ENCODE measurements at places on chromosomes 3 and 15.

DNA sequence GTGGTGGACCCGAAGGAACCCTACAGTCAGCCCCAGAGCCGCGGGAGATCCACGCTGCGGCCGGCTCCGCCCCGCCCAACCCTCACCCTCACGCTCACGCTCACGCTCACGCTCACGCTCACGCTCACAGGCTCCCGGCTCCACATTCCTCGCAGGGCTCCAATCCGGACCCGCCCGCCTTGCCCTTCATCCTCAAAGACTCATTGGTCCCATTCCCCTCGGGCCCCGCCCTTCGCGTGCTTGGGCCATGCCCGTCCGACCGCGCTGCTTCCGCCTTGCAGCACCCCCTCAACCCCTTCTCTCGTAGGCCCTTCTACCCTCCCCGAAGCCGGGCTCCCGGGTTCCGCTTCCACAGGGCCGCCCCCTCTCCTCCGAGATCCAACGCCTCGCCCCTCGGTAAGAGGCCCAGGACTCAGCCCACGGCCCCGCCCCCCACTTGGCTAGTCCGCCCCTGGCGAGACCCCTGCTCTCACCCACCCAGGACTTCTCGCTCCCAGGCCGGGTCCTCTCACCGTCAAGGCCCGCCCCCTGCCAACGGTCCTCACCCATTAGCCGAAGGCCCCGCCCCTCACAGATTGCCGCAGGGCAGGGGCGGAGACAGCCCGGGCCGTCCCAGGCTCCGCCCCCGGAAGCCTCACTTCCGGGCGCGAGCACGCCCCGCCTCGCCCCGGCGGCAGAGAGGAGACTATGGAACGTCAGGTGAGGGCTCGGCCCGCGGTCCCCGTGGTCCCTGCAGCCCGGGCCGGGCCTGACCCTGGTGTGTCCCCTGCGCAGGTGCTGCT is at the start of gene APEH:
APEH (plus strand) TSS at position 637 of the 782 bp plus-strand sequence; CDS start at position 688, 51 bp downstream.
- DNase-seq = peak; percentile 99

GRCh38 chr3:127448161-127448561 is 142.4 kb downstream of the TPRA1 start:
- DNase-seq = no peak

DNA sequence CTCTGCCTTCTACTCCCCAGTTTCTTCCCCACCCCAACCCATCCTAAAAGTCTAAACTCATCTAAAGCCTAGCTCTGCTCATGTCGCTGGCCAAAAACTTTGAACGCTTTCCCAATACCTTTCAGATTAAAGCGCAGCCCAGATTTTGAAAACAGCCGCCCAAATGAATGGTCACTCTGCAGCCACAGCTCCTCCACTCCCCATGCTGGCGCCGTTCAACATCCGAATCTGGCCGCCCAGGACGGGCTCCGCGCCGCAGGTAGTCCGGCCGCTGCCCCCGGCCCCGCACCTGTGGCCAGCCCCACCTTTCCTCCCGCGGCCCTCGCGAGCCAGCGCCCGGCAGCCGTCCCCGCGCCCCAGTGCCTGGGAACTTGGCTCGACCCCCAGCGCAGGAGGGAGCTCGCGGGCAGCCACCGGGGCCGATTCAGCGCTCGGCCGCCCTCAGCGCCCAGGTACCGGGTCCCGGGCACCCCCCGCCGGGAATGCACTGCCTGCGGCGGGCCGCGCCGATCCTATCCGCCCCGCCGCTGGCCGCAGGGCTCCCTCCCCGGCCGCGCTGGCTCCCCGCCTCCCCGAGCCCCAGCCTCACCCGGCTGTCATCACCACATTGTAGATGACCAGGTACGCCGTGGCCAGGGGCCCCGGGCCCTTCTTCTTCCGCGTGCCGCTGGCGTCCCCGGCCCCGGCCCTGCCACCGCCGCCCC is 417 bp downstream of the HACD2 start:
- peak; percentile 44 for DNase-seq

- DNase-seq = no peak
Measured at GRCh38 chr15:95973566-95974256, 356.8 kb upstream of the NR2F2 start.

DNA sequence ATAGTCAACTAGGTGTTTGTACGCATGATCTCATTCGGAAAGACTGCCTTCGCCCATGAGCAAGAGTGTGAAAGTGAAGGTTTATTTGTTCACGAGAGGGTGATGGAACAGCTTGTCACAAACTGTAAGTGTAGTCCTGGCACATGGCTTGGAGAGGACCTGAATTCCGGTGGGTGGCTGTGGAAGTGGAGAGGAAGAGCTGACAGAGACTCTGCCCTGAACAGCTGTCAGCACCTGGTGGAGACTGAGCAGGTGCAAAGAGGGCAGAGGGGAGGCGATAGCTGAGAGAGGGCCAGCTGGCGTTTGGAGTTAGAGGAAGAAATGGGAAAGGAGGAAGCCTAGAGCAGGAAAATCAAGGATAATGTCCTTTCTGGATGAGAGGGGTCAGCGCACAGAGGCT is 155.7 kb downstream of the EEFSEC start:
- DNase-seq = no peak

- no peak for DNase-seq
Measured at GRCh38 chr3:132788301-132788671, 66.1 kb upstream of the NPHP3 start.

DNA sequence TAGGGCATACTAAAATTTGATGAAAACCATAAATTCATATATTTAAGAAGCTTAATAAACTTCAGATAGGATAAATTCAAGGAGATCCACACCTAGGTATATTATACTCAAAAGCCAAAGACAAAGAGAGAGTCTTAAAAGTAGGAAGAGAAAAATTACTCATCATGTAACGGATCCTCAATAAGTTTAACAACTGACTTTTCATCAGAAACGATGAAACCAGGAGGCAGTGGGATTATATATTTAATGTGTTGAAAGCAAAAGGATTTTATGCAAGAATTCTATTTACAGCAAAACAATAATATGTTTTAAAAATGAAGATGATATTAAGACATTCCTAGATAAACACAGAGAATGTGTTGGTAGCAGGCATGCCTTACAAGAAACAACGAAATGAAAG is 202.7 kb downstream of the OXSM start:
- no peak for DNase-seq

- DNase-seq = no peak
Measured at GRCh38 chr3:52044869-52045619, 11.3 kb downstream of the DUSP7 start.

DNA sequence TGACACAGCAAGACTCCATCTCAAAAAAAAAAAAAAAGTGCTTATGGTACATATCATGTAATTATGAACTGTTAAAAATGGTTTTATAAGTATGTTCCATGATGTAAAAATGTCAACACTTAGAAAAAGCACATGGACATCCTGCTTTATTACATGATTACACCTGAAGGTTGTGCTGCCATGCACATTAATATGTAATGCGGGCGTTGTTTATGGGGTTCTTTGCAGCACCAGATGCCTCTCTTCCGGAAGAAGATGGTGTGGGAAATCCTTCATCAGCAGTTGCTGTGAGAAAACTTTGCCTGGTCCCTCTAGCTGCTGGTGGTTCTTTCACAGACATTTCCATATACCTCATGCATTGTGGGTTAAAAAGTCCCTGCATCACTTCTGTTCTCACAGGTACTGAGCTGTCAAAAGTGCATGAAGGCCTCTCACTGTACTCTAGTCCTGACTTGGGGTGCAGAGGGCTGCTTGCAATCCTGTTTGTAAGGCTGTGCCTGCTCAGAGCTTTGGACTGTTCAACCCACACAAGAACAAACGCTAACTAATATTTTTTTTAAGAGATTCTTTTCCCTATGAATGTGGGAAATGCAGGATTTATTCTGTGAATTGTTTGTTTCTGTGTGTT is 43.6 kb downstream of the SENP2 start:
- DNase-seq = no peak

GRCh38 chr15:71136159-71136783 is 21.0 kb downstream of the THSD4 start:
- DNase-seq = peak; percentile 93

DNA sequence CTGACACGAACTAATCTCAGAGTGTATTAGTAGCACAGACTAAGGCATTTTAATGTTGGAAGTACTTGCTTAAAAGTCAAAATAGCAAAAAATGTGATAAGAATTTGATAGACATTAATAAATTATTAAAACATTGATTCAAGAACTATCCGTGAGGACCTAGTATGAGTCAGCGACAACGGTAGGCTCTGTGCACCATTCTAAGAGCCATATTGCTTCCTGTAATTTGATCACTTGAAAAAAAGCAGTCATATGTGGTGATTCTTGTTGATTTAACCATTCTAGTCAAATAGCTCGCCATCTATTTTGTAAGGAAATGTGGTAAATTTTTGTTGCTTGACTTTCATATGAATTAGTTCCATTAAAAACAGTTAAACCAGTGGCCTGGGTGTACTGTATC is 534.9 kb upstream of the ARRDC4 start:
- DNase-seq = no peak

- DNase-seq = no peak
Measured at GRCh38 chr3:50416736-50417636, 57.7 kb upstream of the TMEM115 start.

GRCh38 chr3:96106701-96107100 is 707.7 kb upstream of the EPHA6 start:
- DNase-seq = no peak

- DNase-seq = peak; percentile 77
Measured at GRCh38 chr15:39511916-39512260, 69.0 kb upstream of the THBS1 start.

DNA sequence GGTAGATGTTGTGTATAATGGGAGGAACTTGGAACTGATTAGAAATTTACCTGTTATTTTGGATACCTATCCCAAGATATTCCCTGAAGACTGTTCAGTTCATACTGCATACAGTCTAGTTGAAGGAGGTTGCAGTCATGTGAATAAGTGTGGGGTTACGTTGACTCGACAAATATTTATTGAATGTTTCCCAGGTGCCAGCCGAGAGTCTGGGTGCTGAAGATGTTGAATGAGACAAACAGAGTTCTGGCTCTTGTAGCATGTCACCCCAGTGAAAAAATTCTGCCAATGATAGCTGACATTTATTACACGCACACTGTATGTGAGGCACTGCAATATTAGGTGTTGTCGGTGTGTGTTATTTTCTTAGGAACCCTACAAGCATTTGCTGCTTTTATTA is 176.0 kb downstream of the KCNMB2 start:
- no peak for DNase-seq

- no peak for DNase-seq
Measured at GRCh38 chr15:40006646-40007045, 32.3 kb downstream of the SRP14 start.

- DNase-seq = peak; percentile 71
Measured at GRCh38 chr3:17157713-17158112, 273.0 kb downstream of the PLCL2 start.

GRCh38 chr3:61819861-61820260 is 258.5 kb downstream of the PTPRG start:
- no peak for DNase-seq

GRCh38 chr3:24296441-24297205 is 198.0 kb downstream of the THRB start:
- DNase-seq = no peak

DNA sequence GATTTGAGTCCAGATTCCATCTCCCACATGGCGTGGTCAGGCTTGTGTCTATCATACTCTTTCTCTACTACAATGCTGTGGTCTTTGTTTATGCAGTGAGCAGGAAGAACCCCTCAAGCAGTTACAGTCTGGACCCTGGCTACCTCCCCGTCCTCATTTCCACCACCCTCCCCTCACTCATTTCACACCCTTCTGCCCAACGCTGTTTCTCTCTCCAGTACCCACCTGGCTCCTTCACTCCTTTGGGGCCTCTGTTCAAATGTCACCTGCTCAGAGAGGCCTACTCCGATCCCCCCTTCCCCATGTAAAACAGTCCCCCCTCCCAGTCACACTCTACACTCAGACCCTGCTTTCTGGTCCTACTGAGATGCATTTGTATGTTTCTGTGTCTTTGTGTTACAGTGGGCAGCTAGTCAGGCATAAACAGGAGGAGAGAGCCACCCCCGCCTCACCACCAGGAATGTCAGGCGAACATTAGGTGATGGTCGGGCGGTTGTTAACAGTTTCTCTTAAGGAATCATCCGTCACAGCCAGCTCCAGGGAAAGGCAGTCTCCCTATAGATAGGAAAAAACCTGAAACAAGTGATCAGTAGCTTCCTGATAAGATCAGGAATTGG is 53.7 kb upstream of the CA12 start:
- DNase-seq = no peak

- DNase-seq = peak; percentile 10
Measured at GRCh38 chr3:87175732-87176131, 51.4 kb upstream of the CHMP2B start.

- DNase-seq = no peak
Measured at GRCh38 chr15:66921319-66921915, 144.0 kb upstream of the SMAD3 start.

- DNase-seq = peak; percentile 71
Measured at GRCh38 chr3:194259982-194260766, 91.0 kb downstream of the CPN2 start.

DNA sequence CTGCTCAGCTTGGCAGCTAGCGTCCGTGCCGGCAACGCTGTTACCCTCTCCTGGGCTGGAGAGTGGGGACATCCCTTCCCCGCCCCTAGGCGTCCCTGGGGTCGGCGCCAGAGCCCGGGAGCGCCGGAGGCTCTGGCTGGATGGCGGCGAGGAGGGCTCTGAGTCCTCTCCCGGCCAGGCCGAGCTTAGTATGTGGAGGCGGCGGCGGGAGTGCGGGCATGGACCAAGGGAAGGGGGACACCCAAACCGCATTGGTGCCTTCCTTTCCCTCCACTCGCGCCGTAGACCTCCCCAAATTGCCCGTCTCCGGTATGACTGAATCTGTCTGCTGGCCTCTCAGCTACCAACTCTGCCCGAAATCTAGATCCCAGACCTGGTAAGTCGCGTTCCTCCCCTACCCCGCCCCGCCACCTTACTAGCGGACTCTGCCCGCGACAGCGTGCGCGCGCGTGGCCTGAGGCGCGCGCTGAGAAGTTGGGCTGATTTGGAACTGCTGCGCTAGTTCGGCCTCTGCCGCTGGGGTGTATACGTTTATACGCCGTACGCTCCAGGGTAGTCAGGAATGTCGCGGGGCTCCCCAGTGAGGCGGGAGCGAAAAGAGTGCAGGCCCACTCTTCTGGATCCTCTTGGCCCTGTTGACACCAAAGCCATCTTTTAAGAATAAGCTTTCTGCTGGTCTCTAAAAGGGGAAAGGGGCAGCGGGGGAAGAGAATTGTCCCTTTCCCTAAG is 12.2 kb downstream of the ZIC1 start:
- DNase-seq = peak; percentile 37

DNA sequence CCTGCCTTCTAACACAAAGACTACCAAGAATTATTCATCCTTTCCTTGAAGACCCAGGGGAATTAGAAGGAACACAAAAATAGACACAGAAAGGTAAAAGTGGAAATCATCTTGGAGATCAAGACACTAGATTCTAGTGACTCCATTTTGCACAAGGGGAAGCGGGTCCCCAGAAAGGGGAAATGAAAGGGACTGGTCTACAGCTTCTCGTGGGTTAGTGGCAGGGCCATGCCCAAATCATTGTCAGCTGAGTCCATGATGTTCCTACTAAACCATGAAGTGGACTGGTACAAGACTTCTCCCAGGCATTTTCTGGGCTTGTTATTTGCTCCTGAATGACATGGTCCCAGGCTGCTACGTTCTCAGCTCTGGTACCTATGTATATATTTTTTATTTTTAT is 230.7 kb upstream of the TPRG1 start:
- no peak for DNase-seq

GRCh38 chr3:197364410-197365071 is 66.1 kb upstream of the DLG1 start:
- no peak for DNase-seq

Measured in cardiac muscle cell (in vitro differentiated cells and primary cell).